ENCODE measurements at places on chromosomes 2 and 18. TPM values are rescaled to one million over a fixed set of nuclear protein-coding genes. Genes with fewer than 3 reads are reported as not detected.

The C1QL2 gene
- total RNA-seq: 0.03 TPM

The COL3A1 gene
- not detected for total RNA-seq

DNA sequence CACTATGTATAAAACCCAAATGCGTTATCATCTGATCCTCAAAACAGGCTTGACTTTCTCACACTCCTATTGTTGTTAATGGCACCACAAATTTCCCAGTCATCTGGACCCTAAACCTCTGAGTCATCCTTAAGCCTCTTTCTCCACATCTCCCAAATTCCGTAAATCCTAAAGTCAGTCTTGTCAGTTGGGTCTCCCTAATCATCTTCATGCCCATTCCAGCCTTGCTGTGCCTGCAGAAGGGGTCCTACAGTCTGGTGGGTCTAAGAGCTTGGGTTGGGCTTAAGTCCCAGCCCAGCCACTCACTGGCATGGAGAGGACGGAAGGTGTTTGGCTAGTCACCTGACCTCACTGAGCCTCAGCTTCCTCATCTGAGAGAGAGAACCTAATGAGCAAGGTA is 265.1 kb upstream of the SIX3 start:
- no peak for DNase-seq

DNA sequence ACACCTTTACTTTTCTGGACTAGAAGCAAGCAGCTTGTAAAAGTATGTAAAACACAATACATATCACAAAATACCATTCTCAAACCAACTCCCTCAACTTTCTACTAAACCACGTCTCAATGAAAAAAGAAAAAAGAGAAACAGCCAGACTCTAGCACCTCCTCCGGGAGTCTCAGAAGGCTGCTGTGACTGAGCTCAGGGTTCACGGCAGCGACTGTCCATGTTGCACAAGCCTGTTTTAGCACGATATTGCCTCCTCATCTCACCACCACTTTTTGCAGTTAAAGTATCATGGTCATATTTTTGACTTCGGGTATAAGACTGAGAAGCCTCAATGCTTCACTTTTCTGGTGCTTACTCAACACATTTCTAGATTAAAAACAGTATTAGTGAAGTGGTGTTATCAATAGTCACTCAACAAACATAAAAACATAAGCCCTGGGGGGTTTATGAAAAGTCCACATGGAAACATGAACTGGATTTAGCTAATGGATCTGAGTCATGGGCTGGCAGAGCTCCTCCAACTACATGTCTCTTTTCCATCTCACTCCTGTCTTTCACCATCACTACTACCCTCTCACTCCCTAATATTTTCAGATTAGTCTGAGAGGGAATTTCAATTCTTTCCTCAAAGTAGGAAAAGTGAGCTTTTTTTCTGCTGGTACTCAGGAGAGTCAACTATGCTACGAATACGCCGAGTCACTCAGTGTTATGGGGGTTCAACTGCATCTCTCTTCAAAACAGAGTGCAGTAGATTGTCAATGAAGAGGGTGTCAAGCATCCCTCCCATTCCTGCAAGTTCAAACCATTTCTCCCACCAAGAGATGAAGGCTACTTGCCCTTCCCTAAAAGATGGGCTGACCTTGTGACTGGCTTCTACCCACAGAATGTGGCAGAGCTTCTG is 113.7 kb downstream of the OSR1 start:
- no peak for DNase-seq

DNA sequence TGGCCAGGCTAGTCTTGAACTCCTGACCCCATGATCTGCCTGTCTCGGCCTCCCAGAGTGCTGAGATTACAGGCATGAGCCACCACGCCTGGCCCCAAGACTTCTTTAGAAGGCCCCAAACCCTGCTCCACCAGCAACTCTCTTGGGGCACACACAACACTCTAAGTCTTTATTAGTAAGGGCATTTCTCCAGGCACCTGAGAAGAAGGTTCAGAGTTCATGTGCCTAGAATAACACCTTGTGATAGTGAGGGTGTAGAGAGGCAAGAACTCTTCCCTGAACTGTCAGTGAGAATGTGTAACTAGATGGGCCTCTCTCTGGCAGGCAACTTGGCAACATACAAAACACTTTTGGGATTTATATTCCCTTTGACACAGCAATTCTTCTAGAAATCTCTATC is 43.8 kb downstream of the SH2D6 start:
- DNase-seq: no peak

All from HT1080 (cell line).